WTC11 (cell line): ENCODE measurements at places on chromosomes 4 and X.

DNA sequence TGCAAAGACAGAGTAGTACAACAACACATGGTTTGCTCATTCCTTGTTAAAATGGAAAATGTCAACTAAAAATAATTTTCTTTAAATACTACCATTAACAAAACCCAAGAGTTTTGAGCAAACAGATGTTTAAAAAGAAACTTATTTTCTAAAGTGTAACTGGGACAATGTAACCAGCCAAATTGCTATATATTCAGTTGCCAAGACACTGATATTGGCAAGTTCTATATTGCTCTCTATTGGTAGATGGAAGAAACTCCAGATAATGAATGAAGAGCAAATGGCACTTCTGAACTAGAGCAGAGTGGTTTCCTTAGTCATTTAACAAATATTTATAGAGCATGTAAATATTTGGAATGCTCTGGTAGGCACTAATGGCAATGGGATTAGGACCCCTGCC lies 966.2 kb downstream of the RPA4 start:
- no peak for DNase-seq

- DNase-seq, result no peak
Observed at GRCh38 chr4:139940600-139940999, 213.4 kb downstream of the MAML3 start.

DNA sequence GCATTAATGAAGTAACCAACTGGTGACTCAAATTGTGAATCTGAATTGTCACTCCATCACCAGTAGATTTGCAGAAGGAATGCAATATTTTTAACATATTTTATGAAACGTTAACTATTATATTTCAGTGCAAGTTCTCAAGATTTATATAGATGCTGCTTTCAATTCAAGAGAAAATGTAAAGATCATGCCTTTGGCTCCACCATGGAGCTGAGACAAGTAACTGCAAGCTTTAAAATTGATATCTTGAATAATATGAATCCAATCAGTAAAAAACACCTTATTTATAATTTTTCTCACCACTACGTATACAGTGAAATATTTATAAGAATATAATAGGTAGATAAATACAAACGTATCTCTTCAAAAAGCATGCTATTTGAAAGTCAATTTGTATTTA lies 27.8 kb upstream of the GALNTL6 start:
- no peak for DNase-seq

GRCh38 chr4:77332696-77333270 lies 175.8 kb downstream of the CCNG2 start:
- DNase-seq, result no peak

DNA sequence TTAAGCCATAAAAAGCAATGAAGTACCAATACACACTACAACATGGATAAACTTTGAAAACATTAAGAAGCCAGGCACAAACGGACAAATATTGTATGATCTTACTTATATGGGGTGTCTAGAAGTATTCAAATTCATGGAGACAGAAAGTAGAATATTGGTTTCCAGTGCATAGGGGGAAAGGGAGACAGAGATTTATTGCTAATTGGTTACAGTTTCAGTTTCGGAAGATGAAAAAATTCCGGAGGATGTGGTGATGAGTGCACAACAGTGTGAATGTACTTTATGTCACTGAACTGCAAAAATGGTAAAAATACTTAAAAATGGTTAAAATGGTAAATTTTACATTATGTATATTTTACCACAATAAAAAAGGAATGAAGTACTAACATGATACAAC lies 5.1 kb upstream of the PRDX4 start:
- DNase-seq, result no peak

DNA sequence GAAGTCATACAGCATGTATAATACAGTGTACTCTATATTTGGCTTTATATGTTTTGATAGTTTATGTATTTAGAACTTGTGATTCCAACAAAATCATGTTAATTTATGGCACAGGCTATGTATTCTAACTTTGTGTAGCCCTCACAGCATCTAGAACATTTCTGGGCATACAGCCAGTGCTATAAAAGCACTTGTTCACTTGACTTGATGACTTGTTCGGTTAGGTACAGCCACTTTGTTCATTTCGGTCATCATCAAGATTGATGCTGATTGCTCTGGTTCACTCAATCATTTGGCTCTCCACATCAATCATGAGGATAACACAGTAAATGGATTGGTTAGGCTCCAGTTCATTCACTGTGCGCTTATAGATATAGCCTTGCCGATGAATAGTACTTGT lies 97.6 kb upstream of the IRS4 start:
- no peak for DNase-seq

DNA sequence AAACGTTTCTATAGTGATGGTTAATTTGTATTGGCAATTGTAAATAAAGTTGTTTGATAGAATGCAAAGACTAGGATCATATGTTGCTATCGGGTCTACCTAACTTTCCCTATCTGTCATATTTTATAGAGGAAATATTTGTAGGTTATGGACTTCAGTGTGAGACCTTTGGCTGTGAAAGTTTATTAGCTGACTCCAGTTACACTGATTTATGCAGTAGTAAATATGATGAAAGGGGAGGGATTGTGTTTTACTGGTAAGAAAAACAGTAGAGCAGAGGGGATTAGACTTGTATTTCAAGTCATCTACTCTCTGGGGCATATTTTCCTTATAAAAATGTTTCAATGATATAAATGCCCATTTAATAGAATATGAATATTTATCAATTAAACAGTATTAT lies 43.8 kb downstream of the ADGRL3 start:
- DNase-seq, result no peak

DNA sequence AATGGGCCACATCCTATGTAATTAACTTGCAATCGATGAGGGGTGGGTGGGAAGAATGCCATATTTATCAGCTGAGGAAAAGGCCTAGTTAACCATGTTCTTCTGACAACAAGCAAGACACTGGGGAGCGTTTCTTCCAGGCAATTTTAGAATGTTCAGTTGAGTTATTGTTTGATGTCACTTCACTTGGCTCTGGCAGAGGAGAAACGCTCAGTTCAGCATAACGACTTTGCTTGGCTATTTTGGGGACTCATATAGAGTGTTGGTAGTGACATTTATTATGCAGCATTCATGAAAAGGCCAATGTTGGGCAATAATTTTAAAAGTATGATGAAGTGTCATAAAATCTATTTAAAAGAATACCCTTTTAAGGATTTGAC lies 648 bp downstream of the SYNPO2 start:
- no peak for DNase-seq

DNA sequence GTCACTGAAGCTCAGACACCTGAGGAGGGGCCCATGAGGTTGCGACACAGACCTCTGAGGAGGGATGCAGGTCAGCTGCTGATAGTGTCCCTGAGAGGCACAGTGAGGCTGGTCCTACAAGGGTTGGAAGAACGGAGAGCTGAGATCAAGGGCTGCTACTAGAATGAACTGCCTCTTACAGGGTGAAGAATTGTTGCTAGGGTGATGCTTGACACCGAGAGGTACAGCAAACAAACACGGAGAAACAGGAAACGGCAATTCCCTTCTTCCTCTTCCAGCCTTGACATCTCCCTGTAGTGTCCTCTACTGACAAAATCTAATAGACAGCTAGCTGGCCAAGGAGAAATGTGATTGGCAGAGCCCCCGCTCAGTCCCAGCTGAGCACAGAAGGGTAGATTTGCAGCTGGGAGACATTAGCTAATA lies 11.8 kb upstream of the HPGDS start:
- no peak for DNase-seq

DNA sequence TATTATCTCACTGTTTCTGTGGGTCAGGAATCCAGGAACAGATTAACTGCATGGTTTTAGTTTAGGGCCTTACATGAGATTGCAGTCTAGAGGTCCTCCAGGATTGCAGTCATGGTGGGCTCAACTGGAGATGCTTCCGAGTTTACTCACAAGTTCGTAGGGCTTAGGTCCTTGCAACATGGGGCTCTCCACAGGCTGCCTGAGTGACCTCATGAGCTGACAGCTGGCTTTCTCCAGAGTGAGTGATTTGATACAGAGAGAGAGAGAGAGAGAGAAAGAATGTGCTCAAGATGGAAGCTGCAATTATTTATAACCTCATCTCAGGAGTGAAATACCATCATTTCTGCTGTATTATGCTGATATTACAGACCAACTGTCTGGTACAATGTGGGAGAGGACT lies 168.9 kb downstream of the GPAT3 start:
- no peak for DNase-seq

DNA sequence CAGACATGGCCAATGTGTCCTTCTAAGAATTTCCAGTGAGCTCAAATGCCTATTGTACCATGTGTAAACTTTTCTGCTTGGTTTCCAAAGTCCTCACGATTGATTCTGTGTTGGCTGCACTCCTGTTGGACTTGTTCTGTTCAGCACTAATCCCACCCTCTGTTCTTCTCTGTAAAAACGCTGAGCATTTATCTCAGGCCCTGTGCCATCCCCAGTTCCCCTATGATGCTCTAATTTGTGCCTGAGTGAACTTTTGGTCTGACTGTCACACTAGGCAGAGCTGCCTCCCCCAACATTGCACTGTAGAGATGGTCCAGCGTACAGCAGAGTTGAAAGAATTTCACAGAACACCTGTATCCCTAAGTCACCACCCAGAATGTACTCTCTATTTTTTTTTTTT lies 76.1 kb upstream of the STS start:
- no peak for DNase-seq

DNA sequence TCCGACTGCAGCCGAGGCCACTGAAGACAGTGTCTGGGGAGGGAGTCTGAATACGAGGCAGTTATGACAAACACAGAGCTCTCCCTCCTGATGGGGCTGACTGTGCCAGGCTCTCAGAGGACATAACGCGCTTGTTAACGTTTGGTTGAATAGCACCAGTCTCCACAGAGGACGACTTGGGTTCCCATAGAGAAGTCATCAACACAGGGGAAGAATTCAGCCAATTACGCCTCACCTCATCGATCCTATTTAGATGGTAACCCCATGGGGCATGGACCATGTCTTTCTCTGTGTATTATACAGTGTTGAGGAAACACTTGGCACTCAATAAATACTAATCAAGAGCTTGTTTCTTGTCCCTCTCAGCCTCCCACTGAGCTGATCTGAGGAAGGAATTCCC lies 642.6 kb upstream of the LCORL start:
- no peak for DNase-seq

GRCh38 chrX:7088968-7089615 lies 58.4 kb upstream of the STS start:
- peak; percentile 48 for DNase-seq

- no peak for DNase-seq
Observed at GRCh38 chr4:104752337-104752736, 257.6 kb upstream of the CXXC4 start.

- no peak for DNase-seq
Observed at GRCh38 chr4:182018691-182019090, 224.5 kb upstream of the TENM3 start.

- DNase-seq, result no peak
Observed at GRCh38 chr4:109209647-109210046, 92.8 kb downstream of the COL25A1 start.

DNA sequence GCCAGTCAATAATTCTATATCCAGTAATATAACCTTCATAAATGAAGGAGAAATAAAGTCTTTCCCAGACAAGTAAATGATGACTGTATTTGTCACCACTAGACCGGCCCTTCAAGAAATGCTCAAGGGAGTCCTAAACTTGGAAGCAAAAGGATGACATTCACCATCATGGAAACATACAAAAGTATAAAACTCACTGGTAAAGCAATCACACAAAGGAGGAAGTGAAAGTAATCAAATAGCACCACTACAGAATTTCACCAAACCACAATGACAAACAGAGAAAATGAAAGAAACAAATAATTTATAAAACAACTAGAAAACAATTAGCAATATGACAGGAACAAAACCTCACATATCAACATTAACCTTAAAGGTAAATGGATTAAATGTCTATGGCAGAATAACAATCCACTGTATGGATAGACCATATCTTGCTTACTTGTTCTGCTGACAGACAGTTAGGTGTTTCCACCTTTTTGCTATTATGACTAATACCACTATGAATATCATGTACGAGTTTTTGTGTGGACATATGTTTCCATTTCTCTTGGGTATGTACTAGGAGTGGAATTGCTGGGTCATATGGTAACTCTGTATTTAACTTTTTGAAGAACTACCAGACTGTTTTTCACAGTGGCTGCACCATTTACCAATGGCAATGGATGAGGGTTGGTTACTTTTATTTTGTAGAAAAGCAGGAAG lies 44.9 kb downstream of the NAT8L start:
- DNase-seq, result no peak

GRCh38 chr4:148634476-148634875 lies 192.3 kb upstream of the NR3C2 start:
- no peak for DNase-seq
